ENCODE measurements at places on chromosomes 3 and 15.

DNA sequence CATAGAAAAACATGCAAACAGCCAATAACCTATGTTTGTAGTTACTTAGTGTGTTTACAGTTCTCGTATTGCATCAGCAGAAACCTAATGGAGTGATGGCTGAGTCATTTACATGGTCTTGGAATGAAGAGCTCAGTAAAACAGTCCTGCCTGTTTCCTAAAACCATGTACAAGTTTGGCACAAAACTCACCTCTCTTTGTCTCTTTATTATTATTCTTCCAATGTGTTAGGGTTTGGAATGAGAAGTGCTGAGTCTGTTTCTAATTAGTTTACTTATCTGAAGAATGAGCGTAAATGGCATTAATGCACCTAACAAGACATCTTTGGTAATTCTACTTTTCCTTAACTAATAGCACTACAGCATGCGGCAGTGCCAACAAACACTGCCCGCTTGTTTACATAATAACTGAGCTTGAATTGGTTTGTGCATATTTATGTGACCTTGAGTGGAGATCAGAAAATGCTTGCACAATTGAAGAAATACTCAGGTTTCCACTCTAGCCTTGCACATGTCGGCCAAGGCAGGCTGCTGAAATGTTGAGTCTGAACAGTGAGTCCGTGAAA is 385.4 kb upstream of the SEMA6D start:
- peak; percentile 66 for DNase-seq

- no peak for DNase-seq
Measured at GRCh38 chr3:36926292-36926897, 18.5 kb downstream of the TRANK1 start.

DNA sequence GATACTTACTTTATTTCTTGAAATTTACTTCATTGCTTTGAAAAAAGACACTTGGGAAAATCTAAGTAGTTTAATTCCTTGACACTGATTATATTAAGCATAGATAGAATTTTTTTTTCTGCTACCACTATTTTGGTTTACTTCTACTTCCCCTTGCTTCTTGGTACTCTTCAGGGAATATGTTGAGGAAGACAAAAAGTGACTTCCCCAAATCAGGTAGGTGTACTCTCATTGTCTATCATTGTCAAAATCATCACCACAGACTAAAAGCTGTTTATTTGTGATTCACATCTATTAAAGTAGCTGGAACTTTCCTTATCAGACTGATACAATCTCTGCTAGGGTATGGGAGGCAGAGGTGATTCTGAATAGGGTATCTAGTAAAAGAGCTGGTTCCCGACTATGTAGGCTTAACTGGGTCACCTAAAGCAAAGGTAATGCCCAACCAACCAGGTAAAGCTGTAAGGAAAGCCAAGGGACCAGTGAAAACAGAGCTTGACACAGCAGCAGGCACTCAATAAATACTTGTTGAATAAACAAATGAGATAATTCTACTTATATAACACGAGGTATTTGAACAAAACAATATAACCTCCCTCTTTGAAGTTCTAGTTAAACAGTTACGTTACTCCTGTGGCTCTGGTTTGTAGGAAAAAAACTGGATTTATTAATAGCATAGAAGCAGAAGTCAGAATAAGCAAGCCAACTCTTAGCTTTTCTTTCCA is 346.9 kb downstream of the PLCL2 start:
- no peak for DNase-seq

GRCh38 chr15:81299630-81300273 is 24.2 kb downstream of the STARD5 start:
- DNase-seq, result no peak

DNA sequence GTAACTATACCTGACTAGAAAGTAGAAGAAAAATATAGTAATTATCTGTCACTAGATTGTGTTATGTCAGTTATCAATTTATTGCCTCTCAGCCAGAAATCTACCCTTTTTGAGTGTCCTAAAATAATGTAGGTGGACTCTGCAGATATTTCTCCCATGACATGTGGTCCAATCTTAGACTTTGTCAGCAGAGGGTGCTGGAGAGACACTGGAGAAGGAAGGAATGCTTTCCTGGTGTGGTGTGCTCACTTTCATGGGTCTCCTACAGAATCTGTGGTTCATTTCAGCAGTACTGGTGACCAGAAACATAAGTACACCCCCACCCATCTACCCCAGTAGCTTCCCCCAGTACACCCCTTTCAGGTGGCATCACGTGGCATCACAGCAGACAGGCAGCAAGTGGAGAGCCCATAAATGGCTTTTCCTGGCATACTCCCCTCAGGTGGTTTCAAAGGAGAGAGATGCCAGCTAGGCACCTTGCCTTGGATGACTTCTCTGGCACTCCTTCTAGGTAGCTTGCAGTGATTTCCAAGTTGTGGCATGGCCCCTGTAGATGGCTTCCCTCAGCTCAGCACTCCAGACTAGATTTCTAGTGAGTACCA is 114.7 kb downstream of the GADL1 start:
- DNase-seq, result peak; percentile 61

DNA sequence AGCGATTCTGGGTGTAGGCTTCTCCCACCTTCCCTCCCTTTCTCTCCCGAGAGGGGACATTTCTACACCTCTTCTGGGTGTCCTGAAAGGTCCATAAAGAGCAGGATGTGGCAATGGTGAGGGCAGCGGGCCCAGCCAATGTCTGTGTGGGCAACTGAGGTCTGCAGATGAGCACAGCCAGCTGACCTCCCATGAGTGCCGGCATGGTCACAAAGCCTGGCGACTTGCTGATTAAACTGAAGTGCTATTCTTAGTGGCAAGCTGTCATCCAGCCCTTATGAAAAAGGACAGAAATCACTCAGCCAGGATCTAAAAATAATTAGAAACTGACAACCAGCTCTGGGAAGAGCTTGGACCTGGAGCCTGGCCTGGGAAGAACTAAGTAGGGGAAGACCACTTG is 124.3 kb upstream of the RGMA start:
- no peak for DNase-seq

DNA sequence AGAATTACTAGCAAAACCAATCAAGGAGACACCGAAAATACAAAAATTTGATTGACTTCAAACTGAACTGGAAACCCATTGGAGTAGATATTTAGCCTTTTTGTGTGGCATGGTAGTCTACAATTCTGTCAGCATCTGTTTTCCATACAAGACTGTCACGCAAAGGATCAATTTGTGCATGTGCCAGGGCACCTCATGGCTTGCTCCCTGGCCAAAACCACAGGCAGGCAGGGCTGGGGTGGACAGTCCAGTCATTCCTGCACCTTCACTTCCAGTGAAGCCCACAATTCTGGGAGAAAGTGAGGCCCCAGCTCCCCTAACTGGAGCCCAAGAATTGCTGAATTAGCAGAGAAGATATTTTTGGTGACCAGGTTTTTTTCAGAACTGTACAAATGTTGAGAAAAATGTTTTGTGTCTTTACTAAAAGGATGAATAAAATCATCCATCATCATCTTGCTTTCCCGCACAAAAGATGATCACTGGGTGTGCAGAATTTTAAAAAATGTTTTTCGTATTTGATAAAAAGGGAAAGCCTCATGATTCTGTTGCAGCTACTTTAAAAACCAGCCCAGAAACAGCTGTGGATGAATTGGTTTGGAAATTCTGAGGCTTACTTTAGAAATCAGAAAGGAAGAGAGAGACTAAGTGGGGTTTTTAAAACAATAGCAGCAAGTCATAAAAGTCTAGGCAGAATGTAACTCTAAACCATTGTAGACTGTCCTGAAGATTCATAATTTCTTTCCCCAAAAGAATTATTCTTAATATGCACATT is 86.4 kb downstream of the PCCB start:
- DNase-seq, result no peak

DNA sequence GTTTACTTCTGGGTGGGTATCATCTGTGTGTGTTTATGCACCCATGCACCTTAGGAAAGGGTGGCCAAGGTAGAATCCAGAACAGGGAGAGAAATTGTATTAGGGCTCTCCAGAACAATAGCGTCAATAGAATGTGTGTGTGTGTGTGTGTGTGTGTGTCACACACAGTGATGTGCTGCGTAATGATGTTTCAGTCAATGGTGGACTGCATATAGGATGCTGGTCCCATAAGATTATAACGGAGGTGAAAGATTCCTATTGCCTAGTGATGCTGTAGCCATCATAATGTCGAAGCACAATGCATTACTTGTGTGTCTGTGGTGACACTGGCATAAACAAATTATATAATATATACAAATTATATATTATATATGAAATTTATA is 69.3 kb upstream of the PRR23C start:
- no peak for DNase-seq

- DNase-seq, result peak; percentile 5
Measured at GRCh38 chr15:94383706-94384105, 152.3 kb downstream of the MCTP2 start.

DNA sequence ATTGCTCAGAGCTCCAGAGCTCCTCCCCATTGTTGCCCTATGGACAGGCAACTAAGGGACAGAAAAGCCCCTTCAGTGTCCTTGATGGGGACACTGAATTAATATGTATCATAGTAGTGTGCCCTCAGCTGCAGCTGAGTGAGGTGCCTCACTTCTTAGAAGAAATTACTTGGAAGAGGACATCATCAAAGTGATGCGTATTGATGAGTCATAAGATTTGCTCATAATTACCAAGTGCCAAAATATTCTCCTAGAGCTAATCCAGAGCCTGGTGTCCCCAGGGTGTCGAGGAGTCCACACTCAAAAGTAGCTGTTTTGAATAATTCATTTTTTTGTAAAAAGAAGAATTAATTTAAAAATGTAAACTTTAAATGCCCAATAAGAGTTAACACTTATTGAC is 200.7 kb upstream of the SEMA6D start:
- DNase-seq, result peak; percentile 43

DNA sequence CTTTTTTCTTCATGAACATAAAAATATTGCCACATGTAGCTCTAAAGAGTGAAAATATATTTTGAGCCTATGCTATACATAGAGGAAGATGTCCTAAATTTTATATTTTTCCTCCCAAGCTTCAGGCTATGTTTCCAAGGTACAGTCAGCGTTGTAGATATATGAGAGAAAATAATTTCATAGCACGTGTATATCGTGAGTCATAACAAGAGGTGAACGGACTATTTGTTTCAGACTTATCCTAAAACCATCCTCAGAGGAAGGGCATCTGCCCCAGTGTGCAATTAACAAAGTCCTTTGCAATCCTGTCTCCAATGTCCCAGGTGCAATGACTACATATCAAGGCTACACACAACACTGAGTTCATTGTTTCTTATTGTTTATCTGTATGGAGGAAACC is 177.3 kb upstream of the ARRDC4 start:
- DNase-seq, result no peak

DNA sequence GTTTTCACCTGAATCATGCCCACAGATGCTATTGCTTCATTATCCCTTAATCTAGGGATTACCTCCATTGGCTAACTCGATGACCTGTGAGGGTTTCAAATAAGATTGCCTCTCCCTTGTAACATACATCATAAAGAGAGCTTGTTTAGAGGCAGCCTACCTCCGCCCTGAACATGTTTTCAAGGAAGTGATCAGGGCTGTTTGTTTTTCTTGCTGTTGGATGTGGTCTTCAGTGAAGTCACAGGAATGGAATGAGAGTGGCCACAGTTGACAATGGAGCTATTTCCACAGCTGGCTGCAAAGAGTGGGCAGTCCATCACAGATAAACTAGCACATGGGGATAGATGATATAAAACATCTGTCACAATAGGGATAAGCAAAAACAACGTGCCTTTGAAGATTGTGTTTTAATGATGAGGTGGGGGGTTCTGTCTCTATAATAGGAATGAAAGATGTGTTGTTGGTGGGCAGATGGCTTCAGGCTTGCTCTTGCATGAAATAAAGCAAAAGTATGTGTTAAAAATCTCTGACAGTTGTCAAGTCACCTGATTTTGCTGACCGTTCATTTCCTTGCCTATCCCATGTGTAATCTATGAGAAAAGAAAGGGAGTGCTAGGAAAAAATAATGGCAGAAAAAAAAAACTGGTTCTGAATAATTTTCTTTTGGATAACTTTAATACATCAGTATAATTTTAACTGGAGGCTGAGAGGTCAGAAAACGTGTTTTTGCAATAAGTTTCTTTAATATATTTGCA is 642.3 kb downstream of the RBMS3 start:
- DNase-seq, result peak; percentile 93

Data from choroid plexus epithelial cell (primary cell).